ENCODE measurements at places on chromosomes 2 and 18.
A peak's percentile ranks its signal among the peaks of the same experiment; 100 is the strongest.

- DNase-seq = no peak
Measured at GRCh38 chr2:3036432-3037125, 341.0 kb downstream of the EIPR1 start.

GRCh38 chr18:23943104-23943503 lies 71.5 kb upstream of the TTC39C start:
- DNase-seq = no peak

- DNase-seq = no peak
Measured at GRCh38 chr18:43863180-43863579, 585.9 kb upstream of the SYT4 start.

GRCh38 chr2:33583194-33583938 lies 15.7 kb downstream of the FAM98A start:
- DNase-seq = peak; percentile 25

DNA sequence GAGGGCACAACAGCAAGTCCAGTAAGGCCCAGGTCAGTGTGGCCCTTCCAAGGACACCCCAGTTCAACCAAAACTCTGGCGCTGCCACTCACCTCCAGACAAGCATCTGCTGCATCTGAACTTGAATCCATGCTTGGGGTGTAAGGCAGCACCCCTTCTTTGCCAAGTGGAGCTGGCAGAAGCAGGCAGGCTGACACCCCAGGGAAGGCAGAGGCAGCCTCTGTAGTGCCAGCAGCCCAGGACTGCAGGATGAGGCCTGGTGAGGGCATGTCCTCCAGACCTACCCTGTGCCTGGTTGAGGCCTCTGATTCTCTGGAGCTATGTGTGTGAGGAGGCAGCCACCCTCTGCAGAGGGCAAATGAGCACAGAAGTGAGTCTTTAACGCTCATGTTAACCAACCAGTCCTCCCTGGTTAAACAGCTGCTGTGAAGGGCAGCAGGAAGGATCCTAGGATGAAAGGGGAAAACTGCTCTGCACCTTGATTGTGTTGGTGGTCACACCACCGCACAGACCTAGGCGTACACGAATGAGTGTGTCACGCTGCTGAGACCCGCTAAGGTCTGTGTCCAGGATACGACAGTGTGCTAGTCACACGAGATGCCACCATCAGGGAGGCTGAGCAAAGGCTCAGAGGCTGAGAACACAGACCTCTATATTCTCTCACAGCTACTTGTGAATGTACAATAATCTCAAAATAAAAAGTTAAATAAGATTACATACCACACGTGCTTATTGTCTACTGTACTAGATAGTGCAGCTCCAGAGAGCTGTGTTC lies 2.2 kb downstream of the PARD6G start:
- no peak for DNase-seq

DNA sequence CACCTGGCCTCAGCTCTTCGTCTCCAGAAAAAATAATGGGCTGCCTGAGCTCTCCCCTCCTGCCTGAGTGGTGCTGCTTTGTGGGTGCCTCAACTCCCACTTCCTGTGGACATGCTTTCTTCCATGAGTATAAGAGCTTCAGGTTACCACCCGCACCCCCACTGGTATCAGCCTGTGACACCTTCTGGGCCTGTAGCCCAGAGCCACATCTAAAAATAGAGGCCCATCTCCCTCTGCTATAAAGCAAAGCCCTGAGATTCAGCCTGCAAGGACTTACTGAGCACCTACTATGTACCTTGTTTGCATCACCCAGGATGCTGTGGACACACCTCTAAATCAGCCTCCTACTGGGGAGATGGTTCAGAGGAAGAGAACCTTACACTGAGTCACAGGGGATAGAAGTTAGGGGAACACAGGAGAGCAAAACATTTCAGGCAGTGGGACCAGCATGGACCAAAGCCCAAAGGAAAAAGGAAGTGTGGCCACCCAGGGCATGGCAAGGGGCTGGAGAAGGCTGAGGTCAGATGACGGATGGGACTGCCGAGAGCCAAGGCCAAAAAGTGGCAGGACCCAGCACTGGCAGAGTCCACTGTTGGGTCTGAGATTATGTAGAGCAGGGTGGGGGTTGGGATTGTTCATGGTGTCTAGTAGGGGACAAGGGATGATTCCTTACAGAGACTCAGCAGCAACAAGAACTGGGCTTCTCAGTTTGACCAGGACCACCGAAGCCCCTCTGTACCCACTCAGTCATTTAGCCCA lies 123.7 kb upstream of the PPP1CB start:
- DNase-seq = peak; percentile 33

GRCh38 chr2:12397854-12398253 lies 318.9 kb upstream of the TRIB2 start:
- DNase-seq = no peak

DNA sequence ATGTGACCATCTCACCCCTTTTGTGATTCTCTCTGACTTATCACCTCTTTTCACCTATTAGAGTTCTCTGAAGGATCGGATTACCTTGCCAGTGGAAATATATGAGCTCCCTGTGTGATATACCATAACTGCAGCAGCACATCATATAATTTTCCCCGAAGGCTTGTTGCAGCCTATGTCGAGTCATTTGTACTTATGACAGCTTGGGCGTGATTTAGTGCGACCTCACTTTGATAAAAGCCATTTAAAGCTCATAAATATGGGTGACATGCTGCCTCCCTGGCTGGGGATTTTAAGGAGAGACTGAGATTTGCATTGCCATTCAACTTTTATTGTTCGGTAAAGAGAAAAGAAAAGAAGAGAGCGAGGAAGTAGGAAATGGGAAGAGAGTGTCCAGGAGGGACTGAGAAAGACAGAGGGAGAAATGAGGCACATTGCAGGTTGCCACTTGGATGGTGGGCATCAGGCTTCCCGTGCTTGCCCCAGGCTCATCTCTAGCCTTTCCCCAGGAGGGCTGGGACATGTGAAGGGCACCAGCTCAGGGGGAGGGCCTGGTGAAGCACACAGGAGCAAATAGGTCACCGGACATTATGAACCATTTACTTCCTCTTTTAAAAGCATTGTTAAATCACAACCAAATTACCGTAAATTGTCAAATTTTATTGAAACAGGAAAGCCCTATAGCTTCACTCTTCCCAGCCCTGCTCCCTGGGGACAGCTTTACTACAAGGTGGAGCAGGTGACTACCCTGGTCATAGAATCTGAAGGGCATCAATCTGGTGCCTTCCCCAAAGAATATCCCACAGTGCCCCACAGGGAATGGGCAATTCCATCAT lies 161.3 kb downstream of the SETBP1 start:
- DNase-seq = no peak

DNA sequence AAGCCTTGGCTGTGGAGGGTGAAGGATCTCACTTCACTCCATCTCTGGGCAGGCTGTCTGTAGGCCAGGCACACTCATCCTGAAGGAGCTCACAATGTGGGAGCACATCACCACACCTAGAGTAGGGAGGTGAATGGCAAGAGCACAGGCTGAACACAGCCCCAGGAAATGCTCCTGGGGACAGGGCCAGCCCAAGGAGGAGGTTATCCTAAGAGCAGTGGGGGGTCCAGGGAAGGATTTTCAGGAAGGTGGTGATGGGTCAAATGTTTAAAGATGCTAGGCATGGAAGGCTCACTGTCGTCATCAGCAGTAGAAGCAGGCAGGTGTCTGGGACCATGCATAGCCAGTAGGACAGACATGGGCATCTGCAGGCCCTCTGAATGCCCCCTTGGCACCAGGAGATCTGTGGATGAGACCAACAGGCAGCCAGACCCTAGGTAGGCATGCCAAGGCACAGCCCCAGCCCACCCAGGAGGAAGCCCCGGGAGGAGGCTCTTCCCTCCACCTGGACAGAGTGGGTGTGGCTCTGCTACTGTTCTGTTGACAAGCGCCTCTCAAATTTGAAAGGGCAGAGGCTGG lies 91.7 kb upstream of the RAB6C start:
- no peak for DNase-seq

- no peak for DNase-seq
Measured at GRCh38 chr18:30632071-30632698, 410.4 kb downstream of the DSC3 start.
